ENCODE measurements at places on chromosomes 1 and 21.

DNA sequence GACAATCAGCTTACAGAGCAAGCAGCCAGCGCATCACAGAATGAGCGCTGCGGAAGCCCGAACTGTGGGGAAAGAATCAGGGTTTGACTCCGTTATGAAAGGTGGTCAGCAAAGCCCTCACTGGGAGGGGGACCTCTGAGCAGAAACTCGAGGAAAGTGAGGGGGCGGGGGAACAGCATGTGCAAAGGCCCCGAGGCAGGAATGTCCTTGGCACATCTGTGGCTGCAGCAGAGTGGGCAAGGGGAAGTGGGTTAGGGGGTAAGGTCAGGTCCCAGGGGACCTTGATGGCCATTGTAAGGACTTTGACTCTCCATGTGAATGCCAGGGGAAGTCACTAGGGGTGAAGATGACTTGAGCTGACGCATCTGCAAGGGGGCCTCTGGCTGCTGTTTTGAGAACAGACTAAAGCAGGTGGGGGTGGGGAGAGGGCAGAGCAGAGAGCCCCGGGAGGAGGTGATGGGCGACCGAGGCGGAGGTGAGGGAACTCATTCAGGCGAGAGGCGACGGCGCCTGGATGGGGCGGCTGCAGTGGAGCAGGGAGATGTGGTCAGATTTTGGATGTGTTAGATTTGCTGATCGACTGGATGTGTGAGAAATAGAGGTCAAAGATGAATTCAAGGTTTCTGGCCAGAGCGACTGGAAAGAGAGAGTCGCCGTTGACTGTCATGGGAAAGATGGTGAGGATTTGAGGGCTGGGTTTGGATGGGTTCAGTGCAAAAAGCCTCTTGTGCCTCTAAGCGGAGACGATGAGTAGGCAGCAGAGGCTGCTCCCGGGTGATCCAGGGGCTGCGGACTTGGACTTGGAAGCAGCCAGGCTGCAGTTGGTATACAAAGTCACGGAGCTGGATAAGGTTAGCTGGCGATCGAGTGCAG, 108.0 kb upstream of the ZBTB40 start:
- no peak for DNase-seq

- DNase-seq: no peak
Measured at GRCh38 chr1:177891809-177892208, 78.0 kb downstream of the SEC16B start.

- no peak for DNase-seq
Measured at GRCh38 chr21:29775462-29775861, 164.3 kb downstream of the GRIK1 start.

DNA sequence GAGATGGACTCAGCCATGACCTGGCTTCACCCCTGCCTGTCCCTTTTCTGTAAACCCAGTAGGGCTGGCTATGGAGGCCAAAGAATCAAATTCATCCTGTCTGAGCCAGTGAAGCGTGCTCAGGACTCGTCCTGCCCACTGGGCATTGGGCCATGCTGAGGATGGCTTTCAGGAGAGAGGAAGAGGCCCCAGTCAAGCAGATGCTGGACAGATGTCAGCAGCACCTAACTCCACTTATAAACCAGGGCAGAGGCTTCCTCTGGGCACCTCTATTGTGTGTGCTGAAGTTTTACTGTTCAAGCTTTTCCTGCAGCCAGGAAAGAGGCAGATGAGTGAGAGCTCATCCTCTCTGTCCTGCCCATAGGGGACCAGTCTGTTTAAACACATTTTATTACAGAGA, 97.4 kb upstream of the GCLM start:
- no peak for DNase-seq

GRCh38 chr1:177631770-177632169, 338.1 kb downstream of the SEC16B start:
- no peak for DNase-seq

DNA sequence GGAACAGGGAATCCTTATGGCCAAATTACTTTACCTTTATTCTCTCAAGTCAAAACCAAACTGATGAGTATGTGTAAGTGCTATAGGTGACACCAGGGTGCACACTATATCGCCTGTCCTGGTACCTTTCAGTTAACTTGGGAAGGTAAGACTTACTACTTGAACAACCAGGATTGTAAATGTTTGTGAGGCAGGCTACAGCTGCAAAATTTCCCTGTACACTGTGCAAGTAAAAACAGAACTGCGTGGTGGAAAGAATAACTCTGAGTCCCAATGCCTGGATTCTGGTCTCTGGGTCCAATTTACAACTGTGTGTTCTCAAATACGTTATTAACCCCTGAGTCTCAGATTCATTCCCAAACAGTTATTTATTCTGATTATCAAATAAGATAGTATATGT, 73.5 kb downstream of the TENT5C start:
- DNase-seq: no peak

GRCh38 chr21:41596241-41596925, 88.4 kb upstream of the TMPRSS2 start:
- no peak for DNase-seq

DNA sequence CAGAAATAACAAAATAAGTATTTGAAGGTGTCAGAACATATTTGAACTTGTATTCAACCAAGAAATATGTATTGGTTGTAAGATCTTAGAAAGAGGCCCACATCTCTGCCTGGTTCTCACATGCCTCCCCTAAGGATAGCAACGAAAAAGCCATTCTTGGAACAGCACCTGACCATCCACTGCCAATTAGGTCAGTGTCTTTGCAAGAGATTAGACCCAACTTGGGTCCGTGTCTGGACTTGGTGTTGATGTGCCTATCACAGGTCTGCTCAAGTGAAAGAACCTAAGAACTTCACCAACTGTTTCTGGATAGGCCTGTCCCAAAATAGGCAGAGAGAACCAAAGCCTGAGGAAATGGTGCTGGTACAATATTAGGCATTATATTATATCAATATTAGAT, 46.0 kb upstream of the COG2 start:
- DNase-seq: no peak

DNA sequence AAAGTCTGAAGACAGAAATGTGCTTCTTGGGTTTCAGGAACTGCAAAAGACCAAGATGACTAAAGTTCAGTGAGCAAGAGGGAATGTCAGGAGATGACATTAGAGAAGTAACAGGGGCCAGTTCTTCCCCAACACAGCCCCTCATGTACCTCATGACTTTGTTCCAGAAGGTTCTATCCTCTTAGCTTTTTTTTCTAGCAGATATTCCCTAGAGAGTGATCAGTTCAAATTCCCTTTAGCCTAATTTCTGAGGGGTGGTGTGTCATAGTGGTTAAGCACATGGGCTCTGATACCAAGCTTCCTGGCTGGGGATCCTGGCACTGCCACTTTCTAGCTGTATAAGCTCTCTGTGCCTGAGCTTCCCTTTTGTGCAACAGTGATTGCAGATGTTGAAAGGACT, 108.0 kb downstream of the LBR start:
- DNase-seq: no peak

GRCh38 chr1:44592208-44593145, 81.8 kb downstream of the TMEM53 start:
- no peak for DNase-seq

DNA sequence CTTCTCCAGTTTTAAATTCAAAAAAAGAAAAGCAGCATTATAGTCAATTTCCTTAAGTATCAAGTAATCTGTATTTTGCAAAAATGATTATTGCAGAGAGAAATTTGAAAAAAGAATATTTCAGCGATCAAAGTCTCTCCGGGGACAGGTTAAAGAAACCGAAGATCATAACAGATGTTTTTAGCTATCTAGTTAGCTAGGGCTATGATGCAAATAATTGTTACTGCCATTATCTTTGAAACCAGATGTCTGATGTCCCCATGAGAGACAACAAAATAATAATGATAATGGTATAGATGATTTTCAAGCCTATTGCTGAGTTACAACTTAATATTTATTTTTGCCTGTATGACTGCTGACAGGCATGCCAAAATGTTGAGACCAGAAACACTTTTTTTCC, 1326.0 kb downstream of the PLA2G4A start:
- DNase-seq: no peak

- no peak for DNase-seq
Measured at GRCh38 chr1:176177764-176178163, 29.3 kb downstream of the COP1 start.

DNA sequence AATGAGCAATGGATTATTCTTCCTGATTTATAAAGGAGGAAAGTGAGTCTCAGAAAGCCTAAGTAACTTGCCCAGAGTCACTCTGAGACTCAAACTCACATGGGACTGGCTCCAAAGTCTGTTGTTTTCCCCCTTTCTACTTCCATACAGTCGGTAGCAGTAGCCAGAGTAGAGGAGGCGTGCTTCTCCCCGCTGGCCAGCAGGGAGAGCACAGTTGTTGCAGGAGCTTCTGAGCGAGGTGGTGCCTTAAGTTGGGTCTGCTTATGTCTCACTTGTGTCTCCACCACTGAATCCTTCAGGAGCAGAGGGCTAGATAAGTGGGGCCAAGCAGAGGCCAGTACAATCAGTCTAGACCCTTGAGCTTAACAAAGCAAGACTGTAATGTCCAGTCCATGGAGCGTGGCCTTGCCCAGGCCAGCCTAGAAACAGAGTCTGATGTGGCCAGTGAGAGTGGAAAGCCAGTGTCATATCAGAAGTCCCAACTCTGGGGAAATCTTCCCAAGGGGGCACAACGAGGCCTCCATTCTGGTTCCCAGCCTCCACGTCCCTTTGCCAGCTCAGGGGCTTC, 181.9 kb downstream of the ZSCAN20 start:
- no peak for DNase-seq

GRCh38 chr1:230284891-230285290, 141.2 kb downstream of the PGBD5 start:
- DNase-seq: no peak

- DNase-seq: no peak
Measured at GRCh38 chr1:244730153-244730933, 77.4 kb downstream of the DESI2 start.

DNA sequence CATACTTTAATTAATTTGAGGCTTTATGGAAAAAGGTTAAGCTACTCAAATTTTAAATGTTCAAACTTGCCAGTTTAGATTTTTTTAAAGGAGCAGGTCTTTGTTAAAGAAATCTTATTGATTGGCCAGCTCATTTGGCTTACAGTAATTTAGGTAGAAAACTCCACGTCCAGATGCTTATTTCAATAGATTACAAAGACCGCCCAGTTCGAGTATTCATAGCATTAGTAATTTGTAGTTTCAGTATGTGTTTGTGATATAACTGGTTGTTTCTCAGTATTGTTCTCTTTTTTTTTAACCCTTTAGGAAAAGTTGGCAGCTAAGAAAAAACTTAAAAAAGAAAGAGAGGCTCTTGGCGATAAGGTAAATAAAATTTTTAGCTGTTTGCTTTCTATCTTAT, 1.6 kb downstream of the RPF1 start:
- no peak for DNase-seq

DNA sequence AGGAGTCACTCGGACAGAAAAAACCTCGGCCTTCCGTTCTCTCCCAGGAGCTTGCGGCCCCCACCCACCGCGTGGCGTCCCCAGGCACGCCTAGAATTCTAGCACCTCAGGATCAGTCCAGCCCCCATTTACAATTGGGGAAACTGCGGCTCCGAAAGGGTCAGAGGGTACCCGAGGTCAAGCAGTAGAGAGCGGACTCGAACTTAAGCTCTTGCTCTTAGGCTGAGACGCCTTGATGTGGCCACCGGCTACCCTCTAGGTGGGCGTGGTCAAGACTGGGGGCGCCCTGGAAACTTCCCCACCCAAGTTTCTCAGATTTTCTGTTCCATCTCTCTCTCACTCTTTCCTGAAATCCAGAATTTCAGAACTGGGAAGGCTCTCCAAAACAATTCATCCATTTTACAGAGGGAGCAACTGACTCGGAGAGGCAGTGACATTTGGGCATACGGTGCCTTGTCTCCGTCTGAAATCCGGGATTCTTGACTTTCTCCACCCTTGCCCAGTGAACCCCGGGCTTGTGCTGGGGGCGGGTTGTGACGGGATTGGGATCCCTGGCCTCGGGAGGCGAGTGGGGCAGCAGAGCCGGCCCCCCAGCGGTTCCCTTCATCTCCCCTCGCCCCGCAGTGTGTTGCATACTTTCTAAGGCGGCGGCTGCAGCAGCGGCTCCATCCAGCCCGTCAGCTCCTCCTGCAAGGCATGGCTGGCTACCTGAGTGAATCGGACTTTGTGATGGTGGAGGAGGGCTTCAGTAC, 777 bp downstream of the AZIN2 start:
- DNase-seq: no peak

DNA sequence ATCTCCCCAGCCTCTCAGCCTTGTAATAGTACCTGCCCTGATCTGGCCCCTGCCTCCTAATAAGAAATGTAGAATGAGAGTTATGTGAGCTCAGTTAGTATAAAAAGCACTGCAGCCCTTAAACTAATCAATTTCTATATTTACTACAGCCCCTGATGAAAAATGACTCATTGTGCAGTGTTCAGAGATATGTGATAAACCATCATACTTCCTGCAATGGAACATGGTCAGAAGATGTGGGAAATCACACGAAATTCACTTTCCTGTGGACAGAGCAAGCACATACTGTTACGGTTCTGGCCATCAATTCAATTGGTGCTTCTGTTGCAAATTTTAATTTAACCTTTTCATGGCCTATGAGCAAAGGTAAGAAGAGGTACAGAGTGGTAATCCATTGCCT, 176.8 kb upstream of the PDE4B start:
- DNase-seq: no peak

- DNase-seq: no peak
Measured at GRCh38 chr1:151210830-151211229, 12.5 kb downstream of the PIP5K1A start.

DNA sequence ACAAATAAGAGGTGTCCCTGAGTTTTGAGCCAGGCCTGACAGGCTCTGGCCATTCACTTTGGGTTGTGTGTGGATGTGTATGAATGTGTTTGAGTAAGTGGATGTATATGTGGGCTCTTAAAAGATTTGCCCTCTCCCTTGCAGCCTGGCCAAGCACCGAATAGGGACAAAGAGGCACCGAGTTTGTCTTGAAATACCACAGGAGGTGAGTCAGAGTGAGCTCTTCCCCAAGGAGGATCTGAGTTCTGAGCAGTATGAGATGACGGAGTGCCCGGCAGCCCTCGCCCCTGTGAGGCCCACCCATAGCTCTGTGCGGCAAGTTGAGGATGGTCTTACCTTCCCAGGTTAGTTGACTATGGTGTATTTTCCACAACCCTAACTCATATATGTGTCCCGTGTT, 19.0 kb downstream of the KDM4A start:
- DNase-seq: no peak

GRCh38 chr1:159944623-159945455, 574 bp downstream of the IGSF9 start:
- DNase-seq: no peak

DNA sequence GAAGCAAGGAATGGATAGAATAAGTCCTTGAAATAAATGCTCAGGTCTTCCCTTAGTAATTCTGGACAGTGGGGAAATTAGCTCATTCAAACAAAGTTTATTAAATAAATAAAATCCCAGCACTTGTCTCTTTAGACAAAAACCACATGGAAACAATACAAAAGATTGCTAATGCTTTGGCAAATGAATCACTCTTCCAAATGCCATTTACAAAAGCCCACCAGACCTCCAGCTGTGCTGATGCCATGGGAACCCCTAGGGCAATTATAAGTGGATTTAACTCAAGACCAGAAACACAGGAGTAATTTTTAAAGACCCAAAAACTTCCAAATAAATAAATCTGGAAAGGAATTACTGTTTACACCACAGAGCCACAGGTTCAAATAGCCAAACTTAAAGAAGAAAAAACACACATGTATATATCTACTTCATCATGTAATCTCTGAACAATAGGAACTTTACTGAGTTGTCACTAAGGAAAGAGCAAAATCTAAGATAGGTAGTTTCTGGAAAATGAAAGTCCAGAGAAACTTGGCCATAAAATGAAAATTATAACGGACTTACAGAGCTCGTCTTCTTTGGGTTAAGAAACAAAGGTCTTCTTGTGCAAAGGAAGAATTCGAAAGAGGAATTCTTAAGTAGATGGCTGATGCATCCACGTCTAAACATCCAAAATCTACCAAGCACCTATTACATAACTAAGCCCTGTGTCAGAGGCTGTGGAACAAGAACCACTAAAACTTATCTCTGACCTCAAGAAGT, 399.4 kb downstream of the SMYD3 start:
- no peak for DNase-seq
